ENCODE measurements at places on chromosomes 6 and 20.

DNA sequence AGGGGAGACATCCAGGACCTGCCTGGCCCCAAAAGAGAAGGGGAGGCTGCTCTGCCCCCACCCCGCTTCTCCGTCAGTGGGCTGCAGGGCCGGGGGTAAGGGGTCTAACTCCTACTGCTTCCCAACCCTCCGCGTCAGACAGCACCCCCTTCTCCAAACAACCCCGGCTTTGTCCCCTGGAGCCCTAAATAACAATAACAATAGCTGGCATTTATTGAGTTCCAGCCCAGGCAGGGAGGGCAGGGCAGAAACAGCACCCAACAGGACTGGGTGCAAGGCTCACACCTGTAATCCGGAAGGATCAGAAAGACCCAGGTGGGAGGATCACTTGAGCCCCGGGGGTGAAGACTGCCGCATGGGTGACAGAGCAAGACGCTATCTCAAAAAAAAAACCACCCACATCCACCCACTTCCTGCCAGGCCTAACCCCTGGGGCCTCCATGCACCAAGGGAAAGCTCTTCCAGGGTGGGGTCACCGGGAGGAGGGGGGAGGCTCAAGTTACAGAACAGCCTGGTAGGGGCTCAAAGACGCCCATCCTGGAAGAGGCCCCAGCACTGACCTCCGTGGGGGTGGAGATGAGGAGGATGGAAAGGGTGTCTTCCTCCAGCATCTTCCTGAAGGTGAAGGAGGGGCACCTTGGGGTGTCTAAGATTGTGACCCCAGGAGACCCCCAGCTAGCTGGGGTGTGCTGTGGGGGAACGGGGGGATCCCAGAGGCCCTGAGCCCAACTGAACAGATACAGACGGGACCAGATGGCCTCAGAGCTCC is 1.3 kb upstream of the FNDC11 start:
- DNase-seq: no peak

DNA sequence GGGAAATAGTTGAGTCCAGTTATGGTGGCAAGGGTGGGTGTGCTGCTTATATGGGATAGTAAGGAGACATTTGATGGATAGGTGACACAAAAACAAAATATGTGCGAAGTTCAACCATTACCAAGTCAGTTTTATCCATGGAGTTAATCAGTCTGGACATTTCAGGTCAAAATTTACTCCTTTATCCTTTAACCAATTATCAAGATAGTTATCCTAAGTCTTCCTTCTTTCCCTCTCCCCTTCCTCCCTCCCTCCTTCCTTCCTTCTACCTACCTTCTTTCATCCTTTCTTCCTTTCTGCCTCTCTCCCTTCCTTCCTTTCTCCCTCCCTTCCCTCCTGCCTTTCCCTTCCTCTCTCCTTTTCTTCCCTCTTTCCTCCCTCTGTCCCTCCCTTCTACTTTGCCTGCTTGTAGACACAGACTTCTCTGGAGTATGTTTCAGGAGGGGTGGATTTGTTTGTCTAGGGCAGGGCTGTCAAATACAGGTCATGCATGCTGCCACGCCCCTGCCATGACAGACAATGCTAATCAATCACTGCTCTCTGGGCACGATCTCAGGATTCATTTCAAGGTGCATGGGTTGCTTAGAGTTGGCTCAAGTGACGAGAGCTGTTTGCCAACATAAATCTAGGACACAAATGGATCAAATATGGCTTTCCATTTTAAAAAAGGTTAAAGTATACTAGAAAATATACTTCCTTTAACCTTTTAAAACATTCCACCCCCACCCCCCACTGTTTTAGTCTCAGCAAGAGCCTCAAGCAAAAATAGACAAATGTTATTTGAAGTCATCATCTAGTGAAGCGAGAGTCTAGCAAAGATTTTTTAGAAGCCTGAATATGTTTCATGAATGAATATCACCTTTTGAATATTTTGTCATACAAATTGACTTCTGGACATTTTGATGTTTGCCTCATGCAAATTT is 281.6 kb upstream of the CITED2 start:
- no peak for DNase-seq

- no peak for DNase-seq
Measured at GRCh38 chr6:56556751-56557540, 85.7 kb downstream of the DST start.

DNA sequence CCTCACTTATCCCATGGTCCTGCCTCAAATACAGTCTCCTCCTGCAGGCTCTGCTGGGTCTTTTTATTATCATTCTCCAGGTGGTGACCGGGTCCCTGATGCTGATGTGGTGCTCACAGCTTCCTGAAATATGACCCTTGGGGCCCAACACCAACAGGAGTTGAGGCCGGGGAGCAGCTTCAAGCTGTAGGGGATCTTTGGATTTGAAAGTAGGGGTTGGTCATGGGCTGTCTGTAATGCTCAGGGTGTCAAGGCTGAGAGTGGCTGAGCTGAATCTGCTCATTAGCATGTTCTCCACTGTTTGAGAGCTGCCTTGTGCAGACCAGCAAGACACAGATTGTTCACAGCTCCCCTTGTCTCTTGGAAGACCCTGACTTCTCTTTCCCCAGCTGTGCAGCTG is 35.5 kb downstream of the HLA-F start:
- no peak for DNase-seq

DNA sequence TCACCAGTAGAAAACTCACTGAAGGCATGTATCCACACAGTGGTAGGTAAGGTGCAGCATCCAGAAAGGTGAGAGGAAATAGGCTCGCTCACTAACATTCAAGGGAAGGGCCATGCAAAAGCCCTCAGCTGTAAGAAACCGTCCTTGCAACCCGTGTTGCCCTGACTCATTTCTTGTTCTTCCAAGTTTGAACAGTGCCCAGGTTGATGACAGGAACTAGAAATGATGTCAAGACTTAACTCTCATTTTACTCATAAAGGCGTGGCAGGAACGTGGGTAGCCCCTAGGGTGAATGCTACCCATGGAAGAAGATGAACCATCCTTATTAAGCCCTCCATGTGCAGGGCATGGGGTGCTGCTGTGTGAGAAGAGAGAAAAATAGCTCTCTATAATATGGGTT is 187.6 kb downstream of the CD83 start:
- DNase-seq: no peak

- DNase-seq: peak; percentile 63
Measured at GRCh38 chr6:44219053-44219814, 2.5 kb downstream of the MYMX start.

- DNase-seq: no peak
Measured at GRCh38 chr6:135231469-135231844, 50.3 kb downstream of the MYB start.

- no peak for DNase-seq
Measured at GRCh38 chr20:7790189-7790588, 150.1 kb downstream of the HAO1 start.

- no peak for DNase-seq
Measured at GRCh38 chr20:62856931-62857619, 4.5 kb downstream of the TCFL5 start.

GRCh38 chr6:3800850-3801591 is 48.2 kb upstream of the FAM50B start:
- DNase-seq: no peak

DNA sequence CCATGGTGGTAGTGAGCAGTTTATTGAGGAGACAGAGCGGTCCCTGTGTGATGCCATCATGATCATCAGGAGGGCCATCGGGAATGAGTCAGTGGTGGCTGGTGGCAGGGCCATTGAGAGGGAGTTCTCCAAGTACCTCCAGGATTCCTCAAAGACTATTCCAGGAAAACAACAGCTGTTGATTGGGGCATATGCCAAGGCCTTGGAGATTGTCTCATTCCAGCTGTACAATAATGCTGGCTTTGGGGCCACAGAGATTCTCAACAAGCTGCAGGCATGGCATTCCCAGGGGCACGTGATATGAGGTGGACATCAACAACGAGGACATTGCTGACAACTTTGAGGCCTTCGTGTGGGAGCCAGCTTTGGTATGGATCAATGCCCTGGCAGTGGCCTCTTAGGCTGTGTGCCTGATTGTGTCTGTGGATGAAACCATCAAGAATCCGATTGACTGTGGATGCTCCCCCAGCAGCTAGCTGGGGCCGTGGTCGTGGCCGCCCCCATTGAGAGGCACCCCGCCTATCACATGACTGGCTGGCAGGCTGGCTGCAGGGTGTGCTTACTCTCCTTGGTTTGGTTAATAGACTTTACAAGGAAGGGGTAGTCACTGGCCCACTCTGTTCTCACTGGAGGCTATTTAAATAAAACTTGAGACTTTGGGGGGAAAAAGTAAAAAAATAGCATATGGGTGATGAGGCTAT is 16.7 kb downstream of the RAET1E start:
- DNase-seq: no peak

DNA sequence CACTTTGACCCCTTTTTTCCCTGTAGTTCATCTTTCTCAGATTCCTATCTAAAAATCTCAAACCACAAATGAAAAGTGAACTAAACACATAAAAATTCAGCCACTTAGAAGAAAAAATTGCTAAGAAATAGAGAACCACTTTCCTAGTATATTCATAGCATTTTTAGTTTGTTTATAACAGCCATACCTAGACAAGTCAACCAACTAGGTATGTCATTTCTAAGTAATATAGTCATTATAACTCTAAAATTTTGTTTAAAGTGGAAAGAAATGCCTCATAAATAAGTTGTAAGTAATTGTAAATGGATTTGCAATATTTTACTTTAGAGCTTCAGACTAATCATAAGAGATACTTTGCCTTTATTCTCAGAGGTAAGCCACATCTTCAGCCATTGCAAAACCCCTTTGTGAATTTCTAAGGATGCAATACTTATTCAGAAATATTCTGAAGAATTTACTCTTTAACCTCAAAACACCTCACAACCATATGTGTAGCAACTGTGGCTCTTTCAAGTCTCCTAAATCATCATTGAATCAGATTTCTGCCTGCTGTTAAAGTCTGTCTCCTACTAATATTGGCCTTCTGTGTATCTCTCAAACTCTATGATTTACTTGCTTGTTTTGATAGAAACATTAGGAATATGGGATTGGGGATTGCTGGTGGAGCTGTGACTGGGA is 6.9 kb upstream of the SUMO4 start:
- no peak for DNase-seq

- DNase-seq: no peak
Measured at GRCh38 chr20:49395183-49395582, 87.3 kb downstream of the KCNB1 start.

DNA sequence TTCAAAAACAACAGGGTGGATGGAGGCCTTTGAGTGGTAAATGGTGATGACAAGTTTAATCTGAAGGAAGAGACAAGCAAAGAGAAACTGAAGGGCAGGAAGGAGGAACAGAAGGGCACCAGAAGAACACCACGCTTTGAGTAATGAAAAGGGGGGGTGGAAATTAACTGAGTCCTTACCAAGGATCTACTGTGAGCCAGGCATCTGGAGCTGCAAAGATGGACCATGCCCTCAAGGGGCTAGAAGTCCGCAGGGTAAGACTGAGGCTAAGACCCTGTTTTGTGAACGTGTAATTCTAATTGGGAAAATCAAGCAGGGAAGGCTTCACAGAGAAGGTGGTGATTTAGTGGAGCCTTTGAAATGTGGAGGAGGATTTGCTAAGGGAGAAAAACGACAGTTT is 1.6 kb downstream of the NDRG3 start:
- DNase-seq: no peak

DNA sequence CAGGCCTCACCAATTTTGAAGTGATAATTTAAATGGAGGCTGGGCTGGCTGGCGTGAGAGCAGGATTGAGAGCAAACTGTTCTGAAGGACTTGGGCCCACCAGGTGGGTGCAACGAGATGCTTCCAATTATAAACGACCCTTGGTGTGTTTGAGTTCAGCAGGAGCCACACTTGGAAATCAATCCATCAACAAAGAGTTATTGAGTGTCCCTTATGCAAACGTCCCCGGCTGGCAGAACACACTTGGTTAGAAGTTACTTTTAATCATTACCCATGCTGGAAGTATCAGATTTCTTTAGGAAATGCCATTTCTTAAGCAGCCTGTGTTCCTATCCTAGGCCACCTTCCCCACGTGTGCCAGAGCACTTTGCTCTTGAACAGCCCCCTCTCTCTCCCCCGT is 37.8 kb upstream of the ZNF831 start:
- no peak for DNase-seq

DNA sequence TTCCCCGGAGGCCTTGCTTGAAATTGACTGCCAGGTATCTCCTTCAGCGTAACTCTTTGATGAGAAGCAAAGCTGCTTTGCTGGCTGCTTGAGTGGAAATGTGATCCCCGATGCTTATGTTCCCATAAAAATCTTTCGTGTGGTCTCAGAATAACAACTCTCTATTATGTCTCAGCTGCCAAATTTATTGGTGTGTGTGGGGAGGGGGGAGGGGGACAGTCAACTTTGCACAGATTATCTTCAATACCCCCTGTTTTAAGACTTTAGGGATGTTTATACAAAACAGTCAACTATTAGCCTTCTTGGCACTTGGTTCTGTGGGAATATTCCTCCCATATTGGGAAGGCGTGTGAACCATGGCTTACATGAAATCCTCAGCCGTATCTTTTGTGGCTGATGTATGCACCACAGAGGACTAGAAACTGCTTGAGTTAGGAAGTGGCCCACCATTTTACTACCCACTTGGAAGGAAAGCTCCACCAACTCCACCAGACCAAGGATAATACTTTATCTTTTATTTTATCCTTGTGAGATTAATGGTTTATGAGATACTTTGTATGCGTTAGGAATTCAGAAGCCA is 101.5 kb upstream of the SLC24A3 start:
- DNase-seq: no peak

DNA sequence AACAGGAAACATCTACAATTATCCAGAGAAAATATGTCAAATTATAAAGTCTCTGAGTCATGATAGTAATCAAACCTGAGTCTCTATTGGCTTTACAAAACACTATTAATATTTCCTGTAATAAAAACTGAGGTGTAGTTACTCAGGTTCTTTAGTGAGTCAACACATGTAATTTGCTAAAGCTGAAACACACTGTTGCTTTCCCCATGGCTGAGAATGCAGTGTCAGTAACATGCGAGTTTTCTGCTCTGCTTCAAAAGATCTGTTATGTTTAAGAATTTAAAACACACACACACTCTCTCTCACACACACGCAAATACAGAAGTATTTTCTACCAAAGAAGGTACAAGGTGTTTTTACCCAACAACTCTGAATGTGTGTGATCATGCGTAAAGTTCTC is 38.6 kb downstream of the ATXN1 start:
- no peak for DNase-seq

DNA sequence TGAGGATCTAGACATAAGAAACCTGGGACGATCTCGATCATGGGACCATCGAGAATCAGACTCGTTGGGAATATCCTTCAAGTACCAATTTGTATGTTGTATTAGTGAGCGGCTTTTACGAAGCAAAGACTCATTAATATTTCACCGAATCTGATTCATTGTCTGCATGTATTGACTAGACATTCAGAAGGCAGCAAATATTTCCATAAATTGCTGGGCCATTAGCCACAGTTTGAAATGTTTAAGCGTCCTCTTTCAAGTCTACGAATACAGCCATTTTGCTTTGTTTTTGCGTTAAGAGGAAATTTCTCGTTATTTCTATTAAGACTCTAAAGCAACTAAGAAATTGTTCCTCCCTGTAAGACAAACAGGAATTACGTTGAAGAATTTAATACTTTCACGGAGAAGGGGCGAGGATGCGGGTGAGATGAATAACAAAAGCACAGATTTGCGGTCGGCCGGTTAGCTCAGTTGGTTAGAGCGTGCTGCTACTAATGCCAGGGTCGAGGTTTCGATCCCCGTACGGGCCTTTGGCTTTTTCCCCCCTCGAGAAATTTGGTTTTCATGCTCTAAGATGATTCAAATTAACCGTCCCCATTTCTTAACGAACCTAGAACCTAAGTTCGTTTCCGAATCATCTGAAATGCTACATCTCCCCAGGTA is 18.5 kb downstream of the POM121L2 start:
- DNase-seq: no peak

- no peak for DNase-seq
Measured at GRCh38 chr6:24922170-24922569, 13.6 kb downstream of the RIPOR2 start.

GRCh38 chr6:21590346-21590745 is 3.2 kb upstream of the SOX4 start:
- DNase-seq: no peak
